Frontal cortex (tissue), 4 donors: ENCODE measurements at places on chromosomes 6 and 20.

DNA sequence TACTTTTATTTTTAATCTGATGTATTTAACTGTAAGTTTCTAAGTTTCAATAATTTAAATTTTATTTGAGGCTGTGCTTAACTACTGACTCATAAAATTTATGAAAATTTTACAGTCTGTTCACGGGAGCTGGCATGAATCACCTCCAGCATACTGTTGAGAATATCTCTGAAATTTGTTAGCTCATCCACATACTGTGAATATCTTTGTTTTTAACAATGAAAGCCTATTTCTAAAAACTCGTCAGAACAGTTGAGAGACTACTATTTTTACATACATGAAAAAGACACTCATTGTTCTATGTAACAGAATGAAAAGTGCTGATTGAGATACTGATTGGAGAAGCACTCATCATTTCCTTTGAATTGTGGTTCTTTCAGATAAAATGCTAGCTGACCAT is 749.3 kb downstream of the TENT5A start:
- DNase-seq, result no peak

DNA sequence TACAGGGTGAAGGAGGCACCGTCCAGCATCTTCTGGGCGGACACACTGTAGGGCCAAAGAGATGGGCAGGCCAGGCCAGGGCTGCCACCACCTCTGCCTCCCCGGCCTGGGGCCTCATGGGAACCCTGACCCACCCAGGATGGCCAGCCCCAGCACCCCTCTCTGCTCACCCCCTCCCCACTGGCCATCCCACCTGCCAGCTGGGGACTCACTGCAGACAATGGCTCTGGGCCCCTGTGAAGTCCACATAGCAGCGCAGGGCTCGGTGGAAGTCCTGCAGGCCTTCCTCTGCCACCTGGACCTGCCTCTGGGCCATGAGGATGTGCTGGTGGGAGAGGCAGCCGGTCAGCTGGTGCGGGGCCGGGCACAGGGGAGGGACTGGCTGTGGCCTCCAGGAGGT is 3.6 kb upstream of the C20orf144 start:
- DNase-seq, result peak; percentile 19

GRCh38 chr6:149236589-149236988 is 80.9 kb upstream of the TAB2 start:
- DNase-seq, result no peak

DNA sequence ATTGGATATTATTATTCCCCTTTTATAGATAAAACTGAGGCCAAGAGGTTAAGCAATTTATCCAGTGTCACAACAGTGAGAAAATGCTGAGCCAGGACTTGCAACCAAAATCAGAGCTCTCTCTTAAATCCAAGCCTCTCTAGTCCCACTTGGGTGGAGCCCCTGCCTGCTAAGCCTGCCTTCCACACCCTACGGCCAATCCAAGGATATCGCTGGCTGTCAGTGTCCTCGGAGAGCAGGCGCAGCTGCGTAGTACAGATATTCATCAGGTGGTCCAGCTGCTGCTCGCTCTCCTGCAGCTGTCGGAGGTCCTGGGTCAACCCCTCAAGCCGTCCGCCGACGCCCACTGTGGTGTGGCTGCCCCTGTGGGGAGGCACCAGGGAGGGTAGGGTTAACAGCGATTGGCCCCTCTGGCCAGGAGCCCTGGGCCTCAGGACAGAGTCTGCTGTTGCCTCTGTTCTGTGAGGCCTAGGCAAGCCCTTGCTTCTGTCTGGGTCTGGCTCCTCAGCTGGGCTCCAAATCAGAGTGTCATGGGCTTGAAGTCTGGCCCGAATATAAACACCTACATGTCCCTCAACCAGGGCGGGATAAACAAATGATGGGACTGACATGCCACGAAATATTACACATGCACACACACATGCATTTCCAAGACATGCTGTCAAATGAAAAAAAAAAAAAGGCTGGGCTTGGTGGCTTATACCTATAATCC is 3.9 kb upstream of the NECAB3 start:
- DNase-seq, result no peak

- DNase-seq, result no peak
Observed at GRCh38 chr6:167651318-167652041, 175.2 kb upstream of the AFDN start.

GRCh38 chr20:24368253-24368652 is 101.2 kb upstream of the SYNDIG1 start:
- DNase-seq, result no peak
